ENCODE measurements at places on chromosomes 13 and 19.

DNA sequence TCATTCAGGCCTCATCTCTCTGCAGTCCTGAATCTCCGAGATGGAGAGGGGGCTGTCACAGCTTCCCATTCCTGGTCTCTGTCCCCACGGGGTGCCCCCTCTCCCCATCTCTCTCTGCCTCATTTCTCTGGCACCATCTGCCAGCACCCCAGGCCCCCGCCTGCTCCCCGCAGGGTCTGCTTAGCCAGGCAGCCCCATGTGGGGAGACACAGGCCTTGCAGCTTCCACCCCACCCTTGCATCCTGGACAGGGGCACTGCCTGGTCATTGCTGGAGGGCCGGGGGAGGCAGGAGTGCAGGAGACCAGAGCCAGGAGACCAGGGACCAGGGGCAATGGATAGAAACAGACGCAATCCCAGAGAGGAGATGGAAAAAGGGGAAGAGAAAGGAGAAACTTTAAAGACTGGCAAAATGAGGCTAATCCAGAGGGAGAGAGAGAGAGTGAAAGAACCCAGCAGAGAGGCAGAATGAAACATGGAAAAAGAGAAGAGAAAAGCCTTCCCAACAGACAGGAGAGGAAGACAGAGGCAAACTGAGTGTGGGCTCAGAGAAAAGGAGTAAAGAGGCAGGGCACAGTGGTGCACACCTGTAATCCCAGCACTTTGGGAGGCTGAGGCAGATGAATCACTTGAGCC is 8.8 kb upstream of the GIPR start:
- DNase-seq = no peak
- no peak overlapping the region for H3K27ac ChIP-seq
- H3K4me3 ChIP-seq = no peak overlapping the region
- no peaks in the 10 kb centered on the region for H3K36me3 ChIP-seq
- H3K4me1 ChIP-seq = no peaks in the 10 kb centered on the region

DNA sequence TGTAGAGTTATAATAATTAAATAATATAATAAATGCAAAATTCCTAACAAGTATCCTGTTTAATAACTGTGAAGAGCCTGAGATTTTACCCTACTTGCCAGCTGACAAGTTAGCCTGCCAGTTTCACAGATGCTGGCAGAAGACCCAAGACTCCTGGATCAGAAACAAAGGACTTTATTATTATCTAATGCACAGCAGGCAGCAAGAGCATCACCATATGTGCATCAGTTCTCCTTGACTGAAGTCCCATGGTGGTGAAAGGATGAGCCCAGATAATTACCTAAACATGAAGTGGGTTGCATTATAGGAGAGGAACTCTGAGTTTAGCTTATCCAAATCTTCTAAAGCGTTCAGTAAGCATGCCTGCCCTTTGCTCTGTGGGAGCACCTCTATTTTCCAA is 39.1 kb upstream of the MTIF3 start:
- no peak for DNase-seq
- no peaks in the 10 kb centered on the region for H3K36me3 ChIP-seq
- H3K27ac ChIP-seq = no peak overlapping the region
- no peaks in the 10 kb centered on the region for H3K4me1 ChIP-seq
- H3K4me3 ChIP-seq = no peak overlapping the region
- H3K27me3 ChIP-seq = no peaks in the 10 kb centered on the region

- no peak overlapping the region for H3K27ac ChIP-seq
- no peak overlapping the region for H3K4me3 ChIP-seq
- peaks cover 20% of the 10 kb centered on the region for H3K4me1 ChIP-seq
- DNase-seq = no peak
- no peaks in the 10 kb centered on the region for H3K27me3 ChIP-seq
Observed at GRCh38 chr13:39766464-39767158, 111.1 kb downstream of the COG6 start.

DNA sequence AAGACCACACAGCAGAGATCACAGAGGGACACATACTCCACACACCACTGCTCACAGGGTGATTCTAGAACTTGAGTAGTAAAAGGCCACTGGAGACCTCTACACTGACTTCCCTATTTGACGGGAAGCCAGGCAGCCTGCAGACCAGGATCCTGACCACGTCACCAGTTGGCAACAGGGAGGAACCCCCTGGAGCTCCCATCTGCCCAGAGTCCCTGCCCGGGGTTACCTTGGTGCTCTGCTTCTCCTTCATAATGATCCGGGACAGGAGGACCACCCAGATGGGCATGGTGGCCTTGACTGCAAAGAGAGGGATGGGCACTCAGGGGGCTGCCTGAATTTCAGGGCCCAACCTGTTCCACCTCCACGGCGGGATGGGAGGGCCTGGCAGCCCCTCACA is 932 bp downstream of the SLC35E1 start:
- peaks cover 48% of the 10 kb centered on the region for H3K36me3 ChIP-seq
- H3K4me3 ChIP-seq = peak overlapping the region; percentile 99
- no peak for DNase-seq
- no peaks in the 10 kb centered on the region for H3K27me3 ChIP-seq

- peaks cover 80% of the 10 kb centered on the region for H3K36me3 ChIP-seq
- H3K4me1 ChIP-seq = no peaks in the 10 kb centered on the region
- no peak overlapping the region for H3K4me3 ChIP-seq
- H3K27ac ChIP-seq = no peak overlapping the region
- no peaks in the 10 kb centered on the region for H3K27me3 ChIP-seq
Observed at GRCh38 chr19:10158485-10158884, 36.3 kb downstream of the DNMT1 start.

GRCh38 chr13:48155848-48156247 is 60.9 kb upstream of the MED4 start:
- DNase-seq = no peak
- H3K27me3 ChIP-seq = no peaks in the 10 kb centered on the region
- peak overlapping the region; percentile 95 for H3K27ac ChIP-seq

- H3K36me3 ChIP-seq = no peaks in the 10 kb centered on the region
- peaks cover 7% of the 10 kb centered on the region for H3K27me3 ChIP-seq
- no peak for DNase-seq
- H3K4me1 ChIP-seq = no peaks in the 10 kb centered on the region
- no peak overlapping the region for H3K4me3 ChIP-seq
Observed at GRCh38 chr13:44404261-44405132, 30.9 kb downstream of the SERP2 start.

- H3K4me1 ChIP-seq = no peaks in the 10 kb centered on the region
- no peak for DNase-seq
- H3K27me3 ChIP-seq = no peaks in the 10 kb centered on the region
- no peak overlapping the region for H3K27ac ChIP-seq
Observed at GRCh38 chr19:30062065-30062906, 120.2 kb downstream of the URI1 start.

DNA sequence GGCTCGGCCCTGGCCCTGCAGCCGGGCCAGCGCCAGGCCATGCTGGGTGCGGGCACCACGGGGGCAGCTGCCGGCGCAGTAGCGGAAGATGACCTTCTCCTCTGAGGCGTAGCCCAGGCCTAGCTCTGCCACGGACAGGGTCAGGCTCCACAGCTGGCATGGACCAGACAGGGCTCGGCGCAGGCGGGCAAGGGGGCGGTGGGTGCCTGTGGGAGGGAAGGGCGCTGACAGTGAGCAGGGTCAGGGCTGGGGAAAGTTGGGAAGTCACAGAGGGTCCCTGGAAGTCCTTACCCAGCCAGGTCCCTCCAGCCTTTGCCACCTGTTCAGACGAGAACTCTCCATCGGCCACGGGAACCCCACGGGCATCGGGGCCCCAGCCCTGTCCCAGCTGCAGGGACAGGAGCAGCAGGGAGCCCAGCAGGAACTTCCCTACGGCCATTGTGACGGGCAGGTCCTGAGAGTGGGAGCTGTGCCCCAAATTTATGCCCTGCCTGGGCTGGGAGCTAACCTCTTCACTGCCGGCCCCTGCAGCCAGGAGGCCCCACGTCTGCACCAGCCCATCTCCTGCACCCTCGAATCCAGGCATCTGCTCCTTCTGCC is at the start of gene PSPN:
Gene PSPN, minus strand, starts transcription at position 523 of the 600 bp plus-strand sequence. Its CDS starts 84 bp downstream, at position 439.
- DNase-seq = no peak
- peaks cover 13% of the 10 kb centered on the region for H3K4me1 ChIP-seq
- H3K27me3 ChIP-seq = no peaks in the 10 kb centered on the region

DNA sequence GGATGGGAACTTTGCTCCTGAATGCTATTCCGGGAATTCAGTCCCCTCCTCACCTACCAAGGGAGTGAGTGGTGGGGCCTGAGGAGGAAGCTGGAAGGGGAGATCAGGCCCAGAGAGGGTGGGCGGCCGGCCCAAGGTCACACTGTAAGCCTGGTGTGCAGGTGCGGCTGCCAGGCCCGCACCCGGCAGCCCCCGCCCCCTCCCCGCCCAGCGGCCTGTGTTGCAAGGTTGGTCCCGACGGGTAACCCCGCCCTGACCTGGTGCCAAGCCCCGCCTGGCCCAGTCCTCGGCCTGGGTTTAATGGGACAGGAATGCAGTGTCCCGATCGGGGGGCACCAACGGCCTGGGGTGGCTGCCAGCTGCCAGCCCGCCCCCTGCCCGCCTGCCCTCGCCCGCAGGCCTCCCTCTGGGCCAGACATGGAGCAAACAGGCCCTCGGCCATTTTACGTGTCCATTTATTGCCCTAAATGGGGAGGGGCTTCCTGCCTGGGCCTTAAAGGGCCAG is 5.5 kb downstream of the ZBTB7A start:
- H3K27ac ChIP-seq = peak overlapping the region; percentile 88
- H3K4me3 ChIP-seq = peak overlapping the region; percentile 43
- peaks cover 9% of the 10 kb centered on the region for H3K36me3 ChIP-seq
- DNase-seq = no peak
- no peaks in the 10 kb centered on the region for H3K27me3 ChIP-seq
- peaks cover 49% of the 10 kb centered on the region for H3K4me1 ChIP-seq

- DNase-seq = no peak
- H3K4me3 ChIP-seq = no peak overlapping the region
- H3K4me1 ChIP-seq = peaks cover 5% of the 10 kb centered on the region
- H3K27me3 ChIP-seq = peaks cover 6% of the 10 kb centered on the region
Observed at GRCh38 chr13:30862707-30863106, 43.4 kb upstream of the MEDAG start.

DNA sequence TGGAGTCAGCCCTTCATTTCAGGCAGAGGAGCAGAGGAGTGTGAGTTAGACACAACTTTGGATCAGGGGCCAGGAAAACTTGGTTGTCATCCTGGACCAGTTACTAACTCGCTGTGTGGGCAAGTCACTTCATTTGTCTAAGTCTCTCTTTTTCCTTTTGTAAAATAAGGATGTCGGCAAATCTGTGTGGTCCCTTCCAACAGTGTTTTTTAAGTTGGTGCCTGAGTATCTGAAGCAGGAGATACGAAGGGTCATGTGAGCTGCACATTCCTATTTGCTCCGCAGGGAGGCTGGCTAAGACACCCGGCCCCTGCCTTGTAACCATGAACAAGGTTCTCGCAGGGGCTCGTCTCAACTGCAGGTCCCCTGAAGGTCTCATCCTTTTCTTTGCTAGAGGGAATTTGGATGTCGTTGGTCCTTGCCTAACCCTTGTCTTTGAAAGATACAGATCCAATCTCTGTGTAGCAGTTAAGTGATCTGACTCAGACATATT is 64.3 kb downstream of the LRCH1 start:
- no peak for DNase-seq
- no peaks in the 10 kb centered on the region for H3K36me3 ChIP-seq
- H3K4me1 ChIP-seq = peaks cover 51% of the 10 kb centered on the region
- no peak overlapping the region for H3K4me3 ChIP-seq
- H3K27ac ChIP-seq = no peak overlapping the region
- no peaks in the 10 kb centered on the region for H3K27me3 ChIP-seq

- H3K36me3 ChIP-seq = peaks cover 40% of the 10 kb centered on the region
- H3K4me3 ChIP-seq = peak overlapping the region; percentile 94
- peaks cover 85% of the 10 kb centered on the region for H3K4me1 ChIP-seq
- H3K27me3 ChIP-seq = peaks cover 2% of the 10 kb centered on the region
- H3K27ac ChIP-seq = peak overlapping the region; percentile 100
Observed at GRCh38 chr19:10105509-10106099, 558 bp upstream of the PPAN start.

DNA sequence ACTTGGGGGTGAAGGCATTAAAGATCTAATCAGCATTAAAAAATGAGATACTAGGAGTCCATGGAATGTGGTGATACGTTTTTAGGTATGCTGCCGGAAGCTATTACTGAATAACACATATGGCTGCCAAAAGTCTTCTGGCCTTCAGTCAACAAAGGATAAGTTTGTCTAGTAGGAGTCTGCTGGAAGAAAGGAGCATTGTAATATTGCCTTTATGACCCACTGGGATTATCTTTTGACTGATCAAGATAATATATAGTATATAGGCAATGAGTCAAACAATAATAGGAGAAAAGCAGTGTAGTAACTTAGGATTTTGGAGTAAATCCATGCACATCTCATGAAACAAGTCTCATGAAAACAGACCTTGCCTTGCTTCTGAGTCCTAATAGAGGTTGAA is 295.4 kb downstream of the SLITRK6 start:
- no peaks in the 10 kb centered on the region for H3K4me1 ChIP-seq
- no peak for DNase-seq
- H3K36me3 ChIP-seq = no peaks in the 10 kb centered on the region
- no peak overlapping the region for H3K27ac ChIP-seq
- H3K4me3 ChIP-seq = no peak overlapping the region
- H3K27me3 ChIP-seq = no peaks in the 10 kb centered on the region

GRCh38 chr13:76954538-76954937 is 6.2 kb downstream of the ACOD1 start:
- no peak for DNase-seq
- H3K4me3 ChIP-seq = no peak overlapping the region

DNA sequence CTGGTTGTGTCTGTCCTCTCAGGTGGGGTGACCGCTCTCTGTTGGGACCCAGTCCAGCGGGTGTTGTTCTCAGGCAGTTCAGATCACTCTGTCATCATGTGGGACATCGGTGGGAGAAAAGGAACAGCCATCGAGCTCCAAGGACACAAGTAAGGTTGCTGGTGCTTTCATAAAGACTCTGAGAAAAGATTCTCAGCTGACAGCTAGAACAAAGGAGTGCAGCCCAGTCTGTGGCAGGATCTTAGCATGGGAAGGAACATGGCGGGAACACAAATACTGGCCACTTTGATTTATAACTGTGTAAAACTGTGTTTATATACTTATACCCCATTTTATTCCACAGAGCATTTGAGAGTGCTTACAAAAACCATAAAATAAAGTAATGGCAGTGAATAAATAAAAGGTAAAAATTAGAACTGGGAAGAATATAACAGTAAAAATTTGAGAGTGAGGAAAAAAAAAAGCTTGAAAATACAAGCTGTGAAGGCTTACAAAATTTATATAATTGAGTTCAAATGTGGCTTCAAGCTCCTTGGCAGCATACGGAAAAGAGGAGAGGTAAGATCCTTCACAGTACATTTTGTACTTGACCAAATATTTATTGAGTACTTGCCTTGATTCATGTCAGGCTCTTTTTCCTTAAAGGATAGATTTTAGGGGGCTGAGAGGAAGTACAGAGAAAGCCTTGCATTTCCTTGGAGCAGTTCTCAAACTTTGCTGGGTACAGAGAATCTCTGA is 64.8 kb downstream of the DHRS12 start:
- DNase-seq = no peak
- H3K4me3 ChIP-seq = no peak overlapping the region
- peaks cover 38% of the 10 kb centered on the region for H3K36me3 ChIP-seq
- H3K27ac ChIP-seq = peak overlapping the region; percentile 82
